GM04504 (cell line): ENCODE measurements at places on chromosomes 11 and 22.

DNA sequence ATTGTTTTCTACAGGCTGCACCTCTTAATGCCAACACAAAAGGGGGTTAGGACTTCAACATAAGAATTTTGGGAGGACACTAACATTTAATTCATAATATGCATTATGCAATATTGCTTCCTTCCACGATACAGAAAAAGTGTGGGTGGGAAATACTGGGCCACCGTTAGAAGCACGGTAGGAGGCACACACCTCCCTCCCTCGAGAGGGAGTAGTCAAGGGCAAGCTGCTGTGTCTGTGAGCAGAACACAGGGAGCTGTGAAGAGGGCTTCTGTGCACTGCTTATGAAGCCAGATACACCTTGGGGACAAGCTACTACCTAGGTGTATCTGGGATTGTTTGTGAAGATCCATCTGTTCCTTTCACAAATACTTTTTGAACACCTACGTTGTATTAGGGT lies 109.3 kb upstream of the PLET1 start:
- no peak for DNase-seq

GRCh38 chr11:113048820-113049768 lies 87.9 kb downstream of the NCAM1 start:
- DNase-seq = peak; percentile 54

DNA sequence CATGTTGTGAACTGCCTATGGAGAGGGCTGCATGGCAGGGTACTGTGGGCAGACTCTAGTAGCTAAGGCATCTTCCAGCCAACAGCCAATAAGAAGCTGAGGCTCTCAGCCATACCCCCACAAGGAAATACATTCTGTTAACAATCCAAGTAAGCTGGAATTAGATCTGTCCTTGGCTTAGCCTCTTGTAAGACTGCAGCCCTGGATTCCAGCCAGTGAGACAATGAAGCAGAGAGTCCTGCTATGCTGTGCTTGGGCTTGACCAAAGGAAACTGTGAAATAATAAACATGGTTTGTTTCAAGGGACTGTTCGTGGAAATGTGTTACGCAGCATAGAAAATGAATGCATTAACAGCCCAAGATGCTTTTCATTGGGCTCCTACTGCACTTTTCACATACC lies 1097.4 kb upstream of the CCDC90B start:
- no peak for DNase-seq

DNA sequence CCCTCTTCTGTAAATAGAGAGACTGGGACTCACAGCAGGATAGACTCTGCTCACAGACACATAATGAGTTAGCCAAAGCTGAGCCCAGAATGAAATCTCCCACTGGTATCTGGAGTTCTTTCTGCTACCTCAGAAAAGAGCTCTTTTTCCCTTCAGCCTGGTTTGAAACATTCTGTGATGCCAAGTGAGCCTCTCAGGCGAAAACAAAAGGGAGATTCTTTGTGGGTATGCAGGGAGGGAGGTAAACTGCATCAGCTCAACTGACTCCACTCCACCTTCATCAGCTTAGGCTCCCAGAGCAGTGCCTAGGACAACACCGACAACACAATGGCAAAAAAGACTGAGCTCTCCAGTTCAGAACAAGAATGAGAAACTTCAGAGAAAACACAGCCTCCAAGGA lies 55.1 kb upstream of the SCUBE2 start:
- DNase-seq = no peak

GRCh38 chr11:130118165-130118564 lies 41.4 kb upstream of the ST14 start:
- no peak for DNase-seq

DNA sequence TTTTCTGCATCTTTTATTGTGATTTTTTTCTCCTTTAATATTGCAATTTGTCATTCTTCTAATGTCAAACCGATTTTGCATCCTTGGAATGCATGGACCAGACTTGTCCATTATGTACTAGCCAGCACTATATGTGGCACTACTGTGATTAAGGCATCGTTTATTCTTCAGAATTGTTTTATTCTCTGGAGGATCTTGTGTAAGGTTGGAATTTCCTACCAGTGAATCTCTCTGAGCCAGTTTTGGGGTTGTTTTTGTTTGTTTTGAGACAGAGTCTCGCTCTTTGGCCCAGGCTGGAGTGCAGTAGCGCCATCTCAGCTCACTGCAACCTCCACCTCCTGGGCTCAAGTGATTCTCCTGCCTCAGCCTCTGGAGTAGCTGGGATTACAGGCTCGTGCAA lies 58.5 kb downstream of the IGLL5 start:
- DNase-seq = no peak

DNA sequence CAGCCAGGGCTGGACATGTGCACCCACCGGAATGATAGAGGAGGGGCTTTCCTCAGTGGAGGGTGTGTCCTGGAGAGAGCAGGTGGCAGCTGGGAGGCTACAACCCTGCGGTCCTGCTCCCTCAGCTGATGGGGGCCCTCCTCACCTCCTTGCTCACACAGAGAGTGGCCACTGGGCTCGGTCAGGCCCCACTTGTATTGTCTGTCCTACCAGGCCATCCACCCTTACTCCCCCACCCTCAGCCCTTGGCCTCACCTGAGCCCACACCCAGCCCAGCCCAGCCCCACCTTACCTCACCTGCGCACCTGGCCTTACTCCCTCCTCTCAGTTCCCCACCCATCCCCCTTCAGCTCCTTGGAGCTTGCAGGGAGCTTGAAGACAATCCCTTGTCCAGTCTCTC lies 3.1 kb downstream of the TRPM5 start:
- no peak for DNase-seq

DNA sequence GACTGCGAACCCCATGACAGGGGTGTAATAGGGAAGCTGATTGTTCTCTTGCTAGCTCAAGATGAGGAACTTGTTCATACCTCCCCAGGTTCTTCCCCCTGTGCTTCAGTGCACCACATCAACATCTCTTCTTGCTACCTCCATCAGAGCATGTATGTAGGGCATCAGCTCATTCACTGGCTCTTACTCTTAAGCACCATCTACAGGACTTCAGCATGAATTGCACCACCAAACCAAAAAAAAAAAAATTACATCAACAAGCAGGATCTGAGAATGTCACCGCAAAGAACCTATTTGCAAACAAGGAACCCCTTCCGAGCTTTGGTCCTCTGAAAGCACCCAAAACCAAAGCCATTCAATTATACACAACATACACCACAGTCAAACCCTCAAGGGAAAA lies 2226.5 kb upstream of the RAG2 start:
- DNase-seq = no peak

DNA sequence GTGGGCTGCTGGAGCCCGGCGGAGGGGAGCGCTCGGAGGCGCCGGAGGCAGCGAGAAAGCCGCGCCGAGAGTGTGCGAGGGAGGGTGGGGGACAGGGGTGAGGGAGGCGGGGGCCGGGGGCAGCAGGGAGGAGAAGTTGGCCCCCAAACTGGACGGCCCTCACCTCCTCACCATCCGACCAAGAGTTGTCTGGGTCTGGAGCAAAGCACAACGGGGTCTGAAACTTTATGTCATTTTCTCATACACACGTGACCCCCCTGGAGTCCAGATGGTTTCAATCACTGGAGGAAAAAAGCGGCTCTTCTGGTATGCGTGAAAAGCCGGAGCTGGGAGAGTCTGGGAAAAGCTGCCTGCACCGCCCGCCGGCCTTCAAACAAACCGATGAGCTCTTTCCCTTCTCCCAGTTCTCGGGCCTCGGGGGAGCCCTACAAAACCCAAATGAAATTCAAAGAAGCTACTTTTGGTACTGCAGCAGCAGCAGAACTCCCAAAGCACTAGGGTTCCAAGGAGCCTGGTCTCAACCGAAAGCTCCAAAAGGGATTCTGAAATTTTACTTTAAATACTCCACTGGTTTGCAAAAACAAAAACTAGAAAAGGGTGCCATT lies 39.7 kb upstream of the AKIP1 start:
- peak; percentile 91 for DNase-seq

- no peak for DNase-seq
Observed at GRCh38 chr11:76758311-76758710, 24.8 kb upstream of the TSKU start.

- no peak for DNase-seq
Observed at GRCh38 chr11:131146827-131147490, 223.5 kb upstream of the NTM start.

DNA sequence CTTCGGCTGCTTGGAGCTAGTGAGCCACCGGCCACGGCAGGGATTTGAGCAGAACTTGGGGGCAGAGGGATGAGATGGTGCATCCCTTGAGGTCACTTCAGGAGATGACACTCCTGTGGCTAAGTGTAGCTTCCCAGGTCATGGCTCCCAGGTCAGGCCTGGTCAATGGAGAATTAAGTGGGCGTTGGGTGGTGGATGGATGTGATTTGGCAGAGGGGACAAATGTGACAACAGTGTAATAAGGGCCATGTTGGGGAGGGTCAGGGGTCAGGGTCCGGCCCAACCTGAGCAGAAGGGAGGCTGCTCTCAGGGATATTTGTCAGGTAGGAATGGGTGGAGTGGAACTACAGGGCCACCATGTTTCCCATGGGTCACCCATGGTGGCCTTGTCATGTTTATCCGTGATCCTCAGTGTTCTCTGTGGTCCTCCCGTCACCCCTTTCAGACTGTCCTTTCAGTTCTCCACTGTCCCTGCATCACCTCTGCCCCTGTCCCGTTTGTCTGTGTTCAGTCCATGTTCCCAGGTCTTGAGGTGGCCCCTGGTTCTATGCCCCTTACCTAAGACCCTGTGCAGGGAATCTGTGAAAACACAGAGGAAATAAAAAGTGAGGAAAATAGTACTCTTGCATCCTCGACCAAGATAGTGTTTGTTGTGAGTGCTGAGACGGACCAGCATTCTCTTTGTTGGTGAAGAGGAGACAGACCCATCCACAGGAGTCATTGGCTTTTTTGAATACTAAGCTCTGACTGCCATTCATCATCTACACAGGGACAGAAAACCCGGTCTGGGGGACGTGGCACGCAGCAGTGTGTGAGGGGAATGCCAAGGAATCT lies 6.1 kb downstream of the SLC25A1 start:
- no peak for DNase-seq

GRCh38 chr11:35190804-35191348 lies 51.9 kb downstream of the CD44 start:
- no peak for DNase-seq

GRCh38 chr22:31790240-31790639 lies 36.4 kb downstream of the DEPDC5 start:
- no peak for DNase-seq

- no peak for DNase-seq
Observed at GRCh38 chr11:1089738-1090599, 15.3 kb downstream of the MUC2 start.

DNA sequence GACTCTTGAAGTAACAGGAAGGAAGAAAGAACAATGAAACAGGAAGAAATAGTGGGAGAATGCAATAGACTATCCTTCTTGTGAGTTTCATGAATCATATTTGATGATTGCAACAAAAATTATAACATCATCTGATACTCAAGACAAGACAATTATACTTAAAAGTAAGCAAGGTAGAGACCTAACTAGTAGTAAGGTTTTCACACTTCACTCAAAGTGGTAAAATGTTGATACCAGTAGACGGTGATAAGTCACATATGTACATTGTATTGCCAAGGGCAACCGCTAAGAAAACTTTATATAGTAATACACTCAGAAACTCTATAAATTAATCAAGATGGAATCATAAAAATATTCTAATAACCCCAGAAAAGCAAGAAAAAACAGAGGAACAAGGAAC lies 107.8 kb downstream of the CYP2R1 start:
- no peak for DNase-seq

GRCh38 chr11:27902981-27903624 lies 202.8 kb upstream of the BDNF start:
- DNase-seq = peak; percentile 61

DNA sequence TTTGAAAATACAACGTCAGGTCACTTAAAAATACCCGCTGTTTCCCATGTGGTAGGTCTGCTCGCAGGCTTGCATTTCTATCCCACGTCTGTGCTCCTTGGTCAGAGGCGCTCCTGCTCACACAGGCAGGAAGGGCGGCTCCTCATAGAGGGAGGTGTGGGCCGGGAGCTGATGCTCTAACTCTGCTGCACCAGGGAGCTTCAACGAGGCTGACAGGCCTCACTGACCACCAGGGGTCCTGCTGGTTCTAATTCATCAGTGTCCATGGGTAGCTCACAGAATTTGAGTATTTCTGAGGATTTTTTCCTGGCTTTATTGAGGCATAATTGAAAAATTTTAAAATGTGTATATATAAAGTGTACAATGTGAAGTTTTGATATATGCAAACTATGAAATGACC lies 68.5 kb downstream of the PIWIL3 start:
- no peak for DNase-seq

- DNase-seq = no peak
Observed at GRCh38 chr11:123437236-123437979, 7.3 kb downstream of the GRAMD1B start.
